Stimulated activated CD4-positive, alpha-beta T cell treated with anti-CD3 and anti-CD28 coated beads, Interleukin-4, amount 100 ng/mL, for 24 hours (primary cell): ENCODE measurements at places on chromosomes 6 and 20.

- DNase-seq: no peak
Measured at GRCh38 chr6:165728216-165728615, 65.2 kb upstream of the PDE10A start.

GRCh38 chr20:20371083-20371482 lies 3.2 kb downstream of the INSM1 start:
- DNase-seq: no peak

DNA sequence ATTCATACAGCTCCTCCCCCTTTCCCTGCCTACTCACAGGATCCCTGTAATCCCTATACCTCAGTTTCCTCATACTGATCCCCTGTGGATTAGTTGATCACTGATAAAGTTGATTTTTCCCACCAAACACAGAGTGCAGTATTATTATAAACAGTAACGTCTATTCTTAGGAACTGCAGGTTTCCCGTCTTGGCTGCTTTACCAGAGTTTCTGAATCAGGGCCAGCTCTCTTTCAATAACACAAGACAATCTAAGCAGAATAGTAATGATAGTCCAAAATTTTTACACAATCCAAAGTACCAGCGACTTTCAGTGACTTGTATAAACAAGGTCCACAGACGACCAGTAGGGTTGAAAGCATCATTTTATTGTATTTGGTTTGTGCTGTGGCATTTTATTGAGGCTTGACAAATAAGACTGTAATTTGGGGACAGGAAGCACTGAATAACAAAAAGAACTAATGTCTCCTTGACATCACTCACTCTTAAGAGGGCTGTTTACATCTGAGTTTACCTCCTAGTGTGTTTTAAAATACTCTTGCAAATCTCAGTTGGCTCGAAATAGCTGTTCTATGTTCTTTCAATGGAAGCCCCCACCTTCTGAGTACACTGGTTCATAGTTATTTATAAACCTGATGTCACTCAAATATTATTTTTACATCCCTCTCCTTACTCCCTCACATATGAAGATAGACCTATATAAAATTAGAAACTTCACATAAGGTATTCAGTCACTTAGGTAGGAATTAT lies 6.1 kb upstream of the JARID2 start:
- DNase-seq: no peak

DNA sequence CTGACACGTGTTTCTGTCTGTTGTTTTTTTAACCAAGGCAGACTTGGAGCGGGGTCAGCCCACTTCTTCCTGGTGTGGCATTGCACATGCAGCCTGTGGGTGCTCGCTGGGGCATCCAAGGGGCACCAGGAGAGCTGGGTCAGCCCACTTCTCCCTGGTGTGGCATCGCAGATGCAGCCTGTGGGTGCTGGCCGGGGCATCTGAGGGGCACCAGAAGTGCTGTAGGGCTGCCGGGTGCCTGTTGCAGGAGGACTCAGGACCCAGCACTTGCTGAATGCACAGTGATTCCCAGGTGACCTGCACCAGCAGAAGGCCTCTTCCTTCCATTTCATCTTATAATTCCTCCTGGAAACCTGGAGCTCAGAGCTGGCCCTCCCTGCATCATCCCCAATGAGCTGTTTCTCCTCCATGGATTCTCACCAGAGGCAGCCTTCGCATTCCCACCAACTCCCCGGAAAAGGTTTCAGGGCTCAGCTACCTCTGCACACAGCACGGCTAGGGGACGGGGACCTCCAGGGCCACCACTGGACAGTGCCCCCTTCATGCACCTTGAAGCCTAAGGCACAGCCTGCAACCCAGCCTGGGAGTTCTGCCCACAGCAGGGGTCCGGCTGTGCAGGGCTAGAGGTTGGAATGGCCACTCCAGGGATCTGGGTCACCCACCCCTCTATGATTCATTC lies 218.8 kb downstream of the TAF4 start:
- DNase-seq: no peak

DNA sequence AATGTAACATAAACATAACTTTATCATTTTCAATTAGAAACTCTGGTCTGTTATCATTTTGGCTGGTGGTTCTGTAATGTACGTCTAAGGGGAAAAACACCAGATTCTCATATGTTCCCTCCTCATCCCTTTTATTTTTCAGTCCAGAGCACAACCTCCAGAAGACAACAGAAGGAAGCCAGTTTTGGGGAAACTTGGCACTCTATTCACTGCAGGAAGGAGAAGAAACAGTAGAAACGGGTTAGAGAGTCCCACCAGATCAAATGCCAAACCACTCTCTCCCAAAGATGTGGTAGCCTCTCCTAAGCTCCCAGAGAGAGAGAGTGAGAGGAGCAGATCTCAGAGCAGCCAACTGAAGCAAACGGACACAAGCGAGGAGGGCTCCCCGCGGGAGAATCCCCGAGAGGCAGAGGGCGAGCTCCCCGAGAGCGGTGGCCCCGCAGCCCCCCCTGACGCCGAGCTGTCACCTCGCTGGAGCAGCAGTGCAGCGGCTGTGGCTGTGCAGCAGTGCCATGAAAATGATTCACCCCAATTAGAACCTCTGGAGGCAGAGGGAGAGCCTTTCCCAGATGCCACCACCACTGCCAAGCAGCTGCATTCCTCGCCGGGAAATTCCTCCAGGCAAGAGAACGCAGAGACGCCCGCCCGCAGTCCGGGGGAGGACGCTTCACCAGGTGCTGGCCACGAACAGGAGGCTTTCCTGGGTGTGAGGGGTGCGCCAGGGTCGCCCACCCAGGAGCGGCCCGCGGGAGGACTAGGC lies 117.8 kb downstream of the RTN4IP1 start:
- peak; percentile 46 for DNase-seq

- no peak for DNase-seq
Measured at GRCh38 chr6:144305985-144306384, 20.9 kb downstream of the UTRN start.

DNA sequence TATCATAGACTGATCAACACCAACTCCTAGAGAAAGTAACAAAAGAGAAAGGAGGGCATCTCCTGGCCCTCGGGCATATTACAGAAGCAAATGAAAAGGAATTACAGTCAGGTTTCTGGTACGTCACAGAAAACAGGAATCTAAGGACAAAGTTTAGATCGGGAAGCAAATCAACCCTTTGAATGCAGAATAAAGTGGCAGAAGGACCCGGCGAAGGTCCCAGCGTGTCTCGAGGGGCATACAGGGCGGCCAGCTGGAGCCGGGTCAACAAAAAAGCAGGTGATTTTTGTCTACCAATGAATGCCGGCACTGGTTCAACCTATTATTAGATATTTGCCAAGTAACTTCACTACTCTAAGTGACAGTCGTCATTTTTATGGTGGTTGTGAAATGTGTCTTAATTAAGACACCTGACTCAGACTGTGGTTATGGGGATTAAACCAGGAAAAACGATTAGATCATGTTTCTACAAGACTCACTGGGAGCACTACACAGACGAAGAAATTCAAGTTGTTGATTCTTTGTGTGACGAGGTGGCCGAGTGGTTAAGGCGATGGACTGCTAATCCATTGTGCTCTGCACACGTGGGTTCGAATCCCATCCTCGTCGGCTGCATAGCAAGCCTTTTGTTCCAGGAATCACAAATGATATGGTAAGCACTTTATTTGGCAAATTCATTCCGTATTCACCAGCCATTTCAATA lies 12.4 kb upstream of the ZSCAN9 start:
- DNase-seq: peak; percentile 66

DNA sequence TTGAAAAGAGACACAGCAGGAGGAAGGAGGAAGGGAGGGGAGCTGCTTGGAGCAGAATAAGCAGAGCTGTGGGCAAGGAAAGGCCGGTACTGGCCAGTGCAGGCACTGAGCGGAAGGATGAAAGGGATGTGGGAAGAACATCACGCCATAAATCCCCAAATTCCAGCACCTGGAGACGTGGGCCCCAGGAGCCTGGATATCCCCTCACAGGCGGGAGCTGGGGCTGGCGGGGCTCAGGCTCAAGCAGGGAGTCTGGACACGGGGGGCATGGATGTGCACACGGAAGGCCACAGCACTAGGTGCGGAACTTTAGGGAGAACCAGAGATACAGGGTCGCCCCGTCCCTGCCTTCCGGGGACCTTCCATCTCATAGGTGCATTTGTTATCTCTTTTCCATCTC lies 7.5 kb upstream of the RPP40 start:
- DNase-seq: no peak

DNA sequence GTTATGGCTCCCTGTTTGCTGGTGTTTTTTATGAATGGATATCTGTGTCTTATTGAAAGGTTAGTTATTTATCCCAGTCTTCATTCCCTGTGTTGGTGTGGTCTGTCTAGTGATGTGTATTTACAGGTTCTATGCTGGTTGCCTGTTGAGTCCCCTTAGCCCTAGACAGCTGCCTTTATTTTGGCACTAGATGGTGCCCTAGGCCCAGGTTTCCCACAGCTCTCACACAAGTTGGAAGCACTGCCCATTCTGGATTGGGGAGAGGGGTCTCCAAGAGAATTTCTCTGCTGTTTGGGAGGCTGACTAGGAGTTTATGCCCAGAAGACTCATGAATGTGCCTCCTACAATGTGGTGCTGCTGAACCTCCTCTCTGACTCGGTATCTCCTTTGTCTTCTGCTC lies 12.4 kb downstream of the GRM1 start:
- no peak for DNase-seq

DNA sequence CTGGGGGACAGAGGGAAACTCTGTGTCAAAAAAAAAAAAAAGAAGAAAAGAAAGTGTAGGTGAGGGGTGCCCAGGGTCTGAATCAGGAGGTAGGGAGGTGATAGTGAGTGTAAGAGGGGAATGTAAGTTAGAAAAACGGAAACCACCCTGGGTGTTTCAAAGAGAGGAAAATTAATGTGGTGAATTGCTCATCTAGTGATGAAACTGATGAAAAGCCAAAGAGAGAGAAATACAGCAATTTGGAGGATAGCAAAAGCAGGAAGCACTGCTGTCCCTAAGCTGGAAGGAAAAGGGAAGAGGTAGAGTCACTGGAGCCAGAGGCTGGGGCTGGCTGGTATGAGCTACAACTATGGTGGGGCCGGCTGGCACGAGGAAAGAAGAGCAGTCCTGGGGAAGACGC lies 85.0 kb upstream of the CEP85L start:
- DNase-seq: no peak

DNA sequence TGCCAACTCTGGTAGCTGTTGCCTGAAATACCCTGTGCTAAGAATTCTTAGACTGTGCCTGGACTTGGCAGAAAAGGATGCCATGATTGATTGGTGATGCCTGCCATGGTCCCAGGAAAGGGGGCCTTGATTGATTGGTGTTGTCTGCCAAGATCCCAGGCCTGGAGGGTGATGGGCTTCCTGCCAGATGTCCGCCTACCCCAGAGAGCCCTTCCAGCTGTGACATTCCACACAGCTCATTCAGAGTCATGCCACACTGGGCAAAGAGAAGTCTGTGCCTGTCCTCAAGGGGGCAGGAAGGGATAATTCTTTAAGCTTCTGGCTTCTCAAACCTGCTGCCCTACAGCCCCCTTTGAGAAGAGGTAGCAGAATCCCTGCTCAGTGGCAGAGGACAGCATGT lies 24.6 kb downstream of the RIMS4 start:
- DNase-seq: no peak

DNA sequence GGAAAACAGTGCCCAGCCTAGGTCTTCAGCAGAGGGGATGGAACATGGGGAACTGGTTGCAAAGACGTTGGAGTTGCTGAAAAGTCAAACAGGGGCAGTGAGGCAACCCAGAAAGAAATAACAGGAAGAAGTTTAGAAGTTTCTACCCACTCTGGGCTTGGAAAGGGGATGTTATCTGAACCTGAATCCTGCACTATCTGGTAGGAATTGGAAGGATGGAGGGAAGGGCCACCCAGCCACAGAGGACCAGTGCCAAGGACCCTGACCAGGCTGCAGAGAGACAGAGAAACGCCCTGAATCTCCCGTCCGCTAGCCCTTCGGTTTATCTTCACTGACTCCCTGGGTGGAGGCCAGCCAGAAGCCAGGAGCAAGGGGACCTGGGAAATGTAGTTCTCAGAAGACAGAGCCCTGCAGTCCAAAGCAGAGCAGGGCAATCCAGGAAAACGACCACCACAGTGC lies 217.3 kb upstream of the RREB1 start:
- DNase-seq: no peak

GRCh38 chr20:63342561-63343459 lies 18.3 kb downstream of the CHRNA4 start:
- no peak for DNase-seq

DNA sequence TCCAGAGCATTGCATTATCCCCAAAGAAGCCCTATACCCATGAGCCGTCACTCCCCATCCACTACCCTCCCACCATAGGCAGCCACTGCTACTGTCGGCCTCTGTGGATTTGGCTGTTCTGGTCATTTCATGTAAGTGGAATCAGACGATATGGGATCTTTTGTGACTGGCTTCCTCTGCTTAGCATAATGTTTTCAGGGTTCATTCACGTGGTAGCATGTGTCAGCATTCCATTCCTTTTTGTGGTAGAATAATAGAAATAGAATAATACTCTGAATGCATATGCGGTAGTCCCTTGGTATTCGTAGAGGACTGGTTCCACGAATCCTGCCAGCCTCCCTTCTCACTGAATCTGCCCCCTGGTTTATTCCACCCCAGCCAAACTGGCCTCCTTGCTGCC lies 402.6 kb upstream of the SULF2 start:
- DNase-seq: no peak
